Umbilical cord (tissue), 2 donors: ENCODE measurements at places on chromosomes 6 and 20.

DNA sequence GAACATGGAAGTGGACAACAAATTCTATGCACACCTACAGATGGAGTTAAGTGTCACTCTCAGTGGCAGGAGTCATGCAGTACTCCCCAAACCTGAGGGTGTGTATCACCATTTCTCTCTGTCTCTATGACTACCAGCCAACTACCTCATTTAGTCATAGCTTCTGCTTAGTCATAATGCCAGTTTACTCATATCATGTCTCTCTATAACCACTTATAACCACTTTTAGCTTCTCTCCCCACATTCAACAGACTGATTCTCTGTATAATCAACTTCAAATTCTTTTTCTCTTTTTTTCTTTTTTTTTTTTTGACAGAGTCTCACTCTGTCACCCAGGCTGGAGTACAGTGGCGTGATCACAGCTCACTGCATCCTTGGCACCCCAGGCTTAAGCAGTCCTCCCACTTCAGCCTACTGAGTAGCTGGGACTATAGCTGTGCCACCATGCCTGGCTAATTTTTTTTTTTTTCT, 13.8 kb upstream of the GTF3C6 start:
- DNase-seq, result peak; percentile 18

DNA sequence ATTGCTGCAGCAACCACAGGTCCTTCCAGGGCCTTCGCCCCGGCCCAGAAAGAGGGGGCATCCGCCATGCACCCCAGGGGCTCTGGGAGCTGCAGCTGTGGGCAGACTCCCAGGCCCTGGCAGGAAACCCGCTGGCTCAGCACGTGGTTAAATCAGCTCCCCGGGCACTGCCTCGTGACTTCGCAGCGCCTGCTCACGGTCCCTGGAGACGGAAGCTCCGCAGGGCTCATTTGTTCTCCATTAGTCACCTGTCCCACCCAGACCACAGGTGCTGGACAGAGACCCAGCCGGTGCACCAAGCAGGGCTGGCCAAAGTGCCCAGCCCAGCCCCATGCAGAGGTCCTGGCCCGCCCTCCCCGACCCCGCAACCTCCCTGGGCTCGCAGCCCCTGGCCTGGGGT, 14.7 kb downstream of the KCNQ2 start:
- DNase-seq, result no peak

DNA sequence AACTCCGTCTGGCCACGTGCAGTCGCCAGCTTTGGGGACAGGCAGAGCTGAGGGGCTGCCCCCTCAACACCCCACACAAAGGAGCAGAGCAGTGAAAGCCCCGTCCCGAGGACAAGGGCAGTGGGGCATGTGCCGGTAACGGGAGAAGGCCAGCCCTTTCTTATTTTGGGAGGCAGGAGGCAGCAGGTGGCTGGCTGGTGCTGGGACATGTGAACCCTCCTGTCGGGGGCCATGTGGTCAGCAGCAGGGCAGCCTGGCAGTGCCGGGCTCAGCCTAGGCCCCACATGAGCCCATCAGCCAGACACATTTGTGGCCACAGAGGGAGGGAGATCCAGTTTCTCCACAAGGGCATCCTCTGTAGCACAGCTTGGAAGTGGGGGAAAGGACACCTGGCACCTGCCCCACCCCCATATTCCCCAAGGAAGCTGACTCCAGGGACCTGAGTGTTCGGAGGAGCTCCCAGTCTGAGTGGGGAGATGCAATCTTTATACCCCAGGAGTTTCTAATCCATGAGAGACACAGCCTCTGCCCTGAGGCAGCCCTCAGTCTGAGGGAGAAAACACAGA, 137.6 kb downstream of the MRPL14 start:
- DNase-seq, result no peak

DNA sequence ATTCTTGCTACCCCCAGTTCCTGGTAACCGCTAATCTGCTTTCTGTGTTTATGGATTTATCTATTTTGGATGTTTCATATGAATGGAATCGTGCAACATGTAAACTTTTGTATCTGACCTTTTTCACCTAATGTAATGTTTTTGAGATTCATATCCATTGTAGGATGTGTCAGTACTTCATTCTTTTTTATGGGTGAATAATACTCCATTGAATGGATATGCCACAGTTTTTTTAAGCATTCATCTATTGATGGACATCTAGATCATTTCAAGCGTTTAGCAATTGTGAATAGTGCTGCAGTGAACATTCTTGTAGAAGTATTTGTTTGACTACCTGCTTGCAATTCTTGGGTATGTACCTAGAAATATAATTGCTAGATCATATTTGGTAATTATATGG, 13.0 kb downstream of the KDM1B start:
- DNase-seq, result no peak

DNA sequence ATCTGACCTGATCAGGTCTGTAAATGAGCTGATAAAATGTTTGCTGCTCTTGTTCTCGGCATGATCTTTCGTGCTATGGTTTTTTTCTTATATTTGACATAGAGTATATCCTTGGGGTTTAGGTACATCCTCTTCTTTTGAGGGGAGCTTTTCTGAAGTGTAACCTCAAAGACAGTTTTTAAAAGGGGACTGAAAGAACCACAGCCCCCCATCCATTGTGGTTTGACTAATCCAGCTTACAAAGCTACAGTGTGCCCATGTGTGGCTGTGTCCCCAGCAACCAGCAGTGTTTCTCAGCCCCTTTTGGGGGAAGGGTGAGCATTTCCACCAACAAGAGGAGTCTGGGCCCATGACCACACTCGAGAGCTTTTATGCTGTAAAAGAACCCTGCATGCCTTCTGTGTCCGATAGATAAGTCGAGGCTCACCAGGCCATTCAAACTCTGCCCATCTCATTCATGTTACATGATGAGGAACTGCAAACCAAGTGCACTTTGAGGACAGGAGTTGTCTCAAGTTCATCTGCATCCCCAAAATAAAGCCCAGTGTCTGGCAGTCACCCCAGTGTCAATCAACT, 266.0 kb downstream of the SLC24A3 start:
- no peak for DNase-seq

GRCh38 chr6:44733868-44734267, 346.4 kb downstream of the CDC5L start:
- peak; percentile 79 for DNase-seq

- DNase-seq, result peak; percentile 88
These were observed 163.9 kb upstream of the STXBP5 start for GRCh38 chr6:147040121-147040910.

DNA sequence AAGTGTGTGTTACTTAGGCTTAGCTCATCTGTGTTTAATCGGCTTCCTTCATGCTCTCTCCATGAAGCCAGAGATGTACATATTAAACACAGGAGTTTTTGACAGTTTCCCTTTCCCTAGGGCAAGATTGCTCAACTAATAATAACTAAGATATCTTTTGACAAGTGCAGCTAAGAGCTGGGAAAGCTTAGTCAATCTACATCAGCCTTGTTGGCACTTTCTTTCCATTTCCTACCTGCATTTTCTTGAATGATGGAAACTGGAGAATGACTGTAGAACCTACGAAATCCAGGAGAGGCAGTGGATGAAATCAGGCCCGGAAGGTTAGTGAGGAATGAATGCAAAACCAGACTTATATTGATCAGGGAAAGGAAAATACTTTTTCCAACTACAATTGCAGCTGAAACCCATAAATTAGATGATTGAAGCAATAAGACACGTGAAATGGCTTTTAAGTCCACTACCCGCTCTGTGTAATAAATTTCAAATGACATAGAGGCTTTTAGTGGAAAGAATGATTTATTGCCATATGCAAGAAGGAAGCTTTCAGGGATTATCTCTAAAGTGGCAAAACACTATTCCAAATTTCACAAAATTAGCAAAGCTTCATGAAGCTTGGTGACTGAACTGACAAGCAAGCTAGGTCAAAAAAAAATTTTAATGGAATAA, 237.2 kb upstream of the ID4 start:
- DNase-seq, result peak; percentile 47

DNA sequence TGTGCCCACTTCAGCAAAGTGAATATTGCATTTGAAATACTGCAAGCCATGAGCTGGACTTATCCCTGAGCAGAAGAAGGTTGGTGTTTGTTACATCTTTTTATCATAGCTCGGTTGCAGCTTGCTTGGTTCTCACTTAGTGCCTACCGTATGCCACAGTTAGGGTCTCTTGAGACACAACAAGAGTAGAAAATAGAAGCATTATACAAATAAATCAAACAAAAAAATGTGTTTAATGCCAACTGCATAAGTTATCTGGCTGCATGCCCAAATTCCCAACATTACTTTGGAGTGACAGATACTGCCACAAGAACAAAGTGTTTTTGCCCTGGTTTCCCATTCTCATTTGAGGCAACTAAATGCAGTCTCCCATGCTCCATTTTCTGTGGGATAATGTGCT, 53.9 kb upstream of the LAMP5 start:
- DNase-seq, result peak; percentile 37
